ENCODE measurements at places on chromosomes 7 and 10. TPM values are rescaled to one million over a fixed set of nuclear protein-coding genes. Genes with fewer than 3 reads are reported as not detected.

GRCh38 chr7:4297918-4298219 lies 384.2 kb upstream of the FOXK1 start:
- DNase-seq = no peak

GRCh38 chr10:50972591-50972990 lies 87.2 kb upstream of the A1CF start:
- no peak for DNase-seq

DNA sequence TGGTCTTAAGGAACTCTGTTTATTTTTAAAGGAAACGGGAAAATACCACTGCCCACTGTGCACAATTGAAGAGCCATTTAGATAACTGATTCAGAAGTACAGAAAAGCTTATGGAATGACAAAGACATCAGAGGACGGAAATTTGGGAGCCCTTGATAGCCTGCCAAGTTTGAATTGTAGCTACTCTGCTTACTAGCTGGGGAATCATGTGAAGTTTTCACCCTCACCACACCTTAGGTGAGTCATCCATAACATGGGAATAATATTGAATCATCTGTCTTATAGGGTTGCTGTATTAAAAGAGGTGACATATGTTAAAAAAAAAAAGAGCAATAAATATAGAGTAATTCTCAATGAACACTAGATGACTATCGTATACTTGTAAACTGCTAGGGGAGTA lies 1104.2 kb downstream of the GATA3 start:
- no peak for DNase-seq

GRCh38 chr10:76149182-76149581 lies 717.8 kb downstream of the LRMDA start:
- no peak for DNase-seq

The TRDMT1 gene
- total RNA-seq = 4.5 TPM

The MORN4 gene
- 8.0 TPM for total RNA-seq

DNA sequence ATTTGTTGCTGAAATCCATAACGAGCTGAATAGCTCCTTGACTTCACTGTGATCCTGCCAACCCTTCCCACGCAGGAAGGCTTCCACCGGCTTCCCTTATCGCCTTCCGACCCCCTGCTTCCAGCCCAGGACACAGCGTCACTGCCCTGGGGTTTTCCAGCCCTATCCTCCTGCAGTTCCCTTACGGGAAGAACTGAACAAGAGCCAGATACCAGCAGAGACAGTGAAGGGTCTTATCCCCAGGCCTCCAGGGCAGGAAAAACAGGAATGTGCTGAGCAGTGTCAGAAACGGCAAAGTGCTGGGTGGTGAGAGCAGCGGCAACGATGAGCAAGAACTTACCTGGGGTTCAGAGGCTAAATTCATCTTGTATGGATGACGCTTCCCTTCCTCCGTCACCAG lies 22.4 kb downstream of the PDLIM1 start:
- no peak for DNase-seq
